ENCODE measurements at places on chromosomes 4 and X. TPM values are rescaled to one million over a fixed set of nuclear protein-coding genes. Genes with fewer than 3 reads are reported as not detected.

The SPANXA2 gene
- total RNA-seq, result not detected

The DDX60 gene
- total RNA-seq, result 15.8 TPM

The GSPT2 gene
- 5.0 TPM for total RNA-seq

- DNase-seq, result no peak
These were observed 14.2 kb downstream of the RNF150 start for GRCh38 chr4:141119071-141119470.

DNA sequence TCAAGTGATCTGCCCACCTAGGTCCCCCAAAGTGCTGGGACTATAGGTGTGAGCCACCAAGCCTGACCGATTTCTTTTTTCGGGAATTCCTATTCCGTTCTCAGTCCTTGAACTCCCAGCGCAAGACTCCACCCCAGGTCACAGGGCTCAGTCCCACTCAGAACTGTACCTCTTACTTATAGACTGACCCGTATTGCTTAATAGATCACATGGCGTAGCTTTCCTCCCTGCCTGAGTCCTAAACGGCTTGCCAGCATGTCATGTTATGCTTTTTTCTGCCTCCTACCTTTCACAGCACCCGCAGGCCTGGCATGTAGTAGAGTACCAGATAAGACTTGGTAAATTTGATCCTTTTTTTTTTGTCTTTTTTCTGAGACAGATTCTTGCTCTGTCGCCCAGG, 22.4 kb downstream of the SAT1 start:
- no peak for DNase-seq

DNA sequence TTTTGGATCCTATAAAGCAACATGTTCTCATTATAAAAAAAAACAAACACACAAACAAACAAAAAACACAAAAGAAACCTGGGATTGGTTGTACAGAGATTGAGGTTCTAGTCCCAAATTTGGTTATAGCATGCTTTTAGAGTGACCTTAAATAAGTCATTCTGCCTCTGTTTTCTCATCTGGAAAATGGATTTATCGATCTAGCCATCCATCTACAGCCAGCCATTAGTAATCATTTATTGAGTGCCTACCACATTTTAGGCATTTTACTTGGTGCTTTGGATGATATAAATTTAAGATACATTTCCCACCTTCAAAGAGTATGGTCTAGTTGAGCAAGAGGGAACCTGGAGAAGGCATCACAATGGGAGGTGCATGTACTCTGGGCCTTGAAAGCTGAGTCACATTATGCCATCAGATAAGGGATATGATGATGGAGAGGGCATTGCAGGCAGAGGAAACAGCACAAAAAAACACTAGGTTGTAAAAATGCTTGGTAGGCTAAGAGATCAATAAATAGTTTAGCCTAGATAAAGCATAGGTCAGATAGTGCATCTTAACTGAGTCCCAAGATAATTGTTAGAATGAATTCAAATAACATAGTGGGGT, 91.4 kb downstream of the HEPH start:
- no peak for DNase-seq

GRCh38 chr4:8741513-8742226, 130.0 kb downstream of the HMX1 start:
- no peak for DNase-seq

- no peak for DNase-seq
These were observed 518.1 kb downstream of the EPHA5 start for GRCh38 chr4:65152205-65152604.

Data from naive thymus-derived CD4-positive, alpha-beta T cell (primary cell).